ENCODE measurements at places on chromosomes 3 and 15. TPM values are rescaled to one million over a fixed set of nuclear protein-coding genes. Genes with fewer than 3 reads are reported as not detected.

The KLF15 gene
- not detected for total RNA-seq

The KCNAB1 gene
- total RNA-seq: not detected

The DUOX1 gene
- total RNA-seq: not detected

The PFN2 gene
- 0.95 TPM for total RNA-seq

The TM4SF18 gene
- not detected for total RNA-seq

The RPL4 gene
- total RNA-seq: 2,397 TPM

The SUCNR1 gene
- total RNA-seq: not detected

The CHRM5 gene
- total RNA-seq: not detected

The TRIM71 gene
- total RNA-seq: 0.02 TPM

The IFT57 gene
- total RNA-seq: 16.7 TPM

The ZPLD1 gene
- not detected for total RNA-seq
